Endodermal cell (in vitro differentiated cells): ENCODE measurements at places on chromosomes 6 and 20. TPM values are rescaled to one million over a fixed set of nuclear protein-coding genes. Genes with fewer than 3 reads are reported as not detected.
A peak's percentile ranks its signal among the peaks of the same experiment; 100 is the strongest.

The WFDC10A gene
- 0.36 TPM in 1 of 2 replicates, not detected in the other for total RNA-seq

The MUC22 gene
- not detected in 3 replicates for total RNA-seq

DNA sequence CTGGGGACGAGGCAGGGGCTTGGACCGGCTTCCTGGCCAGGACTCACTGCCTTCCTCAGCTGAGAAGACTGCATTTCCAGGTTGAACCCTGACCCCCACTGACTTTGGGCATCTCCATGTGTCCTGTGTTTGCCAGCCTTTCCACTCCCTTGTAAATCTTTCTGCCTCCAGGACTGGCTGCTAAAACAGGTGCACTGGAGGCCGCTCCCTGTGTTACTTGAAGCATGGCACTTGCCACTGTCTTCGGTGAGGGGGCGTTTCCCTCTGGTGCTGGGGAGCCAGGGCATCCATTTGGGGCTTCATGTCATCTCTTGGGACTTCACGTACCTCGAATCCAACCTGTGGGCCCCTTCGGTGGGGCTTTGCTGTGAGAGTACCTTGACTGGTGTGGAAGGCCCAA, 6.7 kb upstream of the RBM38 start:
- DNase-seq: no peak
- H3K4me3 ChIP-seq: no peak overlapping the region
- no peak overlapping the region for H3K27ac ChIP-seq
- H3K27me3 ChIP-seq: peaks cover 2% of the 10 kb centered on the region

The LY6G6F gene
- total RNA-seq: not detected in 2 replicates

The GUCA1A gene
- total RNA-seq: 4.4 TPM in 2 replicates

DNA sequence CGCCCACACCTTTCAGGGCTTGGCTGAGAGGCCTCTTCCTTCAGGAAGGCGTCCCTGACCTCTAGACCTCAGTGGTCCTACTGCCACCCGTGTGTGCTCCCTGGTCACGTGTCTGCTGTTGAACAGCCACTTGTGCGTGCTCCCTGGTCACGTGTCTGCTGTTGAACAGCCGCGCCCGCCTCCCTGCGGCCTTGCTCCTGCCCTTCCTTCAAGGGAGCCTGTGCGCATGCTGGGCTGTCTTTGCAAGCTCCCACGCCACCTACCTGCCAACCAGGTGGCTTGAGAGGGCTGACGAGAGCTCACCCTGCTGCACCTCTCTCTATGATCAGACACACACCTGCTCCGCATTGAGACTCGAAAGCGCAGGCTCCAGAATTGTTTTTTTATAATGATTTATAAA, 179.3 kb downstream of the BMP7 start:
- H3K36me3 ChIP-seq: no peaks in the 10 kb centered on the region
- H3K27ac ChIP-seq: no peak overlapping the region
- peaks cover 16% of the 10 kb centered on the region for H3K27me3 ChIP-seq
- DNase-seq: no peak
- no peak overlapping the region for H3K4me3 ChIP-seq

DNA sequence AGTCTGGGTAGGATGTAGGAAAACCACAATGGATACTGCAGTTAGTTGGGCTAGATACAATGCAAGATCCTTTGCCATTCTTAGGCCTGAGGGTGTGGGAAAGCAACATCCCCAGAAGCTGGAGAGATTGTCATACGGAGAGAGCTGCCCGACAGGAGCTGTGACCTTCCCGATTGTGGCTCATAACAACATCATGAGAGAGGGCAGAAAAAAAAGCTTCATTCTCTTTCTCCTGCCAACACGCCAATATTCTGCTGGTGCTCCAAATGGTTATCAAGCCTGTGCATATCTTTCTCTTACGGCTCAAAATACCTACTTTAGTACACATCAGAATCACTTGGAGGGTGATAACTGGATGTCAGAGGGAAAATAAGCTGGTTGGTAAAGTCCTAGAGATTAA, 81.1 kb downstream of the IBTK start:
- DNase-seq: no peak
- H3K27ac ChIP-seq: no peak overlapping the region
- no peaks in the 10 kb centered on the region for H3K27me3 ChIP-seq
- no peaks in the 10 kb centered on the region for H3K4me1 ChIP-seq

DNA sequence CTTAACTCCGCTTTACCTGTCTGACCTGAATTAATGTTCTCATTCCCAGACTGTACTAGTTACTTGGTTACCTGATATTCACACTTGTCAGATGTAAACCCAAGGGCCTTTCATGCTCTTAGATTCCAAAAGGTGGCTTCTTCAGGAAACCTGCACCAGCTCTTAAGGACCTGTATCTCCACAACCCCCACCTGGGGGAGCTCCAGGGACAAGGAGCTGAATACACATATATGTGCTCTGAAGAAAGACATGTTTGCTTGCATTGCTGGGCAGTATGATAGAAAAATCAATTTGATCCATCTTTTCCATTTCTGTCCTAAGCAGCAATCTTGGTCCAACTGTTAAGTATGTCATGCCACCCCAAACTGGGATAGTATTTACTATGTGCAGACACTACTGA, 64.8 kb upstream of the POU3F2 start:
- peaks cover 7% of the 10 kb centered on the region for H3K27me3 ChIP-seq
- H3K36me3 ChIP-seq: no peaks in the 10 kb centered on the region
- no peaks in the 10 kb centered on the region for H3K4me1 ChIP-seq

DNA sequence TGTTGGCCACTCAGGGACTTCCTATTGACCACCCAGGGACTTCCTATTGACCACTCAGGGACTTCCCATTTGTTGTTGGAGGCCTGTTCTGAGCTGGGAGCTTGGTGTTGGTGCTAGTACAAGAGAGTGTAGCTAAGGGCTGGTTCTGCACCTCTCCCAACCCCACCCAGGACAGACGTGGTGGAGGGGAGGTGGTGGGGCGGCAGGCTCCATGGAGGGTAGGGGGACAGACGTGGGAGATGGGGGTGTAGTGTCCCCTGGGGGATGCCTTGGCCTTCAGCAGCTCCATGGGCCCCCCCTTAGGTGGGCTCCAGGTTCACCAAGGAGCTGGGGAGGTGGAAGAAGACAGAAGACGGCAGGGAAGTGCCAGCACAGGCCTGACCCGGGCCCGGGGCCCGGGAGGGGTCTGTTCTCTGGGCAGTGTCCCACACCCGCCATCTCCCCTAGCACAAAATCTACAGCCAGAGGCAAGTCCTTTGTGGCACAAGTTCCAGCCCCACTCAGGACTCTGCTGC, 33.9 kb downstream of the CHRNA4 start:
- H3K27me3 ChIP-seq: peaks cover 7% of the 10 kb centered on the region
- H3K27ac ChIP-seq: no peak overlapping the region
- H3K4me1 ChIP-seq: no peaks in the 10 kb centered on the region
- no peaks in the 10 kb centered on the region for H3K36me3 ChIP-seq

- no peaks in the 10 kb centered on the region for H3K4me1 ChIP-seq
- no peak overlapping the region for H3K27ac ChIP-seq
- H3K4me3 ChIP-seq: no peak overlapping the region
- DNase-seq: no peak
- no peaks in the 10 kb centered on the region for H3K27me3 ChIP-seq
- no peaks in the 10 kb centered on the region for H3K36me3 ChIP-seq
Observed at GRCh38 chr20:12083269-12083668, 165.6 kb downstream of the BTBD3 start.

The CYP21A2 gene
- 0.63 TPM in 1 of 2 replicates, not detected in the other for total RNA-seq

The NKX2-4 gene
- not detected in 3 replicates for total RNA-seq

The ABHD16B gene
- total RNA-seq: not detected in 2 replicates

- H3K36me3 ChIP-seq: no peaks in the 10 kb centered on the region
- no peak for DNase-seq
- peaks cover 43% of the 10 kb centered on the region for H3K27me3 ChIP-seq
- H3K27ac ChIP-seq: no peak overlapping the region
Observed at GRCh38 chr20:63097336-63097831, 90.6 kb upstream of the BHLHE23 start.

GRCh38 chr6:593907-594212, 63.0 kb downstream of the HUS1B start:
- no peak overlapping the region for H3K4me3 ChIP-seq
- H3K27me3 ChIP-seq: no peaks in the 10 kb centered on the region
- no peak overlapping the region for H3K27ac ChIP-seq

DNA sequence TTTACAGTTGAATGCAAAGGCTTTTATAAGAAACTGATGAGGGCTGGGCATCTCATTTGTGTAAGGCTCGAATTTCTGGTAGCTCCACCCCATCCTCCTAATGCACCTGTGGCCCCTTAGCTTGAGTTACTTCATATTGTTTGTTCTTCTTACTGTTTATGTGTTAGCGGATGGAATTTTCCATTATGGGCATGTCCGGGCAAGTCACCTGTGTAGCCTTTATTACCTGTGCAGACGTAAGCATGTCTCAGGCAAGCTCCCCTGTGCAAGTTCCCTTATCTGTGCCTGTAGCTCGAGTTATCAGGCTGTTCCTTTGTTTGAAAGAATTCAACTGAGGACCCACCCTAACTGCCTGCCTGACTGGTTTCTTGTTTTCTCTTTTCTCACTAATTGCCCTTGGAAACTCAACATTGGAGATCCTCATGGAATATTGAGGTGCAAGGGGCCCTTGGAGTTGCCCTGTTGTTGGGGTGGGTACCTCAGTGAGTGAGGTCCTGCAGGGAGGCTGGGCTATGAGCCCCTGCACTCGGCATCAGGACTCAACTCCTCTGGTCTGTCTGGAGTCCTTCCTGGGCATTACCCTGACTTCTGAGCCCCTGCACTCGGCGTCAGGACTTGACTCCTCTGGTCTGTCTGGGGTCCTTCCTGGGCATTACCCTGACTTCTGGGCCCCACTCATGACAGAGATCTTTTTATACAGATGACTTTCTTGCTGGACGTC, 207.9 kb upstream of the SULF2 start:
- H3K36me3 ChIP-seq: no peaks in the 10 kb centered on the region
- no peak overlapping the region for H3K27ac ChIP-seq
- peak overlapping the region; percentile 48 for H3K4me3 ChIP-seq
- no peak for DNase-seq
- H3K4me1 ChIP-seq: peaks cover 11% of the 10 kb centered on the region

DNA sequence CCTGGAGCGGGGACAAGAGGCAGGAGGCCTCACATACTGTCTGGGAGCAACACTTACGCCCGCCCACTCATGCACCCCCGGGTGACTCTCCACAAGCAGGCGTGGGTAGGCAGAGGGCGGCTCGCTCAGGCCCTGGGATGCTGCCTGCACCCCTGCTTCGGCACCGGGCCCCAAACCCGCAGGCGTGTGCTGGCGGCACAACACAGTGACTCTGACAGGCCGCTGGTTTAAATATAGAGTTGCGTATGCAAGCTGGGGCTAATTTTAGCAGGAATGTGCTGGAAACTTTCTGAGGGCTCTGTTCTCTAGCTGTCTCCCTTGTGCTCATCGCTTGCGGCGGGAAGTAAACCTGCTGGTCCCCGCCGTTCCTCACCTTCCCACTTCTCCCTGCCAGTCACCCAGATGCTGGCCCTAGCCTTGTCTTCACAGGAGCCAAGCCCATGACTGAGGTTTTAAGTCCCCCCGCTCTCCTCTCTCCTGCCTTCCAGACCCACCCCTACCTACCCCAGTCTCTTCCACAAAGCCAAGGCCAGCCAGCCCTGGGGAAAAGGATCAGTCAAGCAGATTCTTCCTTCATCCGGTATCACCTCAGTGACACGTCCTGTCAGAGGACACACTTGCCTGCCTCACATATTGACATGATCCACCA, 94.5 kb upstream of the FOXP4 start:
- H3K4me3 ChIP-seq: no peak overlapping the region
- H3K27me3 ChIP-seq: no peaks in the 10 kb centered on the region
- no peaks in the 10 kb centered on the region for H3K36me3 ChIP-seq
- no peak overlapping the region for H3K27ac ChIP-seq

The C6orf52 gene
- 1.7 to 4.1 TPM (median 2.1 TPM) in 3 replicates for total RNA-seq

DNA sequence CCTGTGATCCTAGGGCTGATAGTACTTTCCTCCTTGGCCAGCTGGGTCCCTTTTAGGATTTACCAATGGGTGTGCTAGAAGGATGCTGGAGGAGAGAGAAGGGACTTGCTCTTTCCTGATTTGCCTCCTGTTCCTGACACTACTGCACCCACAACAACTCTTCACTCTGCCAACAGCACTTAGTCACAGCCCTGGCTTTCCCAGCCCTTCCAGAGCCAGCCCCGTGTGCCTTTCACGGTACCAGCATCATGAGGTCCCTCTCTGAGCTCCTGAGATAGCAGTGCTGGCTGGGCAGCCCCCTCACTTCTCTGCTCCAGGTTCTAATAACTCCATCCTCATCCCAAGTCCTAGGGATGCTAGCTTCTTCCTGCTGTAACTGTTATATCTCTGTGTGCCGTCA, 80.9 kb downstream of the DNAH8 start:
- DNase-seq: no peak
- H3K4me3 ChIP-seq: no peak overlapping the region
- no peak overlapping the region for H3K27ac ChIP-seq
- H3K4me1 ChIP-seq: no peaks in the 10 kb centered on the region
- no peaks in the 10 kb centered on the region for H3K27me3 ChIP-seq
- H3K36me3 ChIP-seq: no peaks in the 10 kb centered on the region

GRCh38 chr6:143177706-143178105, 117.0 kb downstream of the AIG1 start:
- no peak for DNase-seq
- no peaks in the 10 kb centered on the region for H3K36me3 ChIP-seq
- no peaks in the 10 kb centered on the region for H3K27me3 ChIP-seq
- H3K4me3 ChIP-seq: no peak overlapping the region
- no peak overlapping the region for H3K27ac ChIP-seq

DNA sequence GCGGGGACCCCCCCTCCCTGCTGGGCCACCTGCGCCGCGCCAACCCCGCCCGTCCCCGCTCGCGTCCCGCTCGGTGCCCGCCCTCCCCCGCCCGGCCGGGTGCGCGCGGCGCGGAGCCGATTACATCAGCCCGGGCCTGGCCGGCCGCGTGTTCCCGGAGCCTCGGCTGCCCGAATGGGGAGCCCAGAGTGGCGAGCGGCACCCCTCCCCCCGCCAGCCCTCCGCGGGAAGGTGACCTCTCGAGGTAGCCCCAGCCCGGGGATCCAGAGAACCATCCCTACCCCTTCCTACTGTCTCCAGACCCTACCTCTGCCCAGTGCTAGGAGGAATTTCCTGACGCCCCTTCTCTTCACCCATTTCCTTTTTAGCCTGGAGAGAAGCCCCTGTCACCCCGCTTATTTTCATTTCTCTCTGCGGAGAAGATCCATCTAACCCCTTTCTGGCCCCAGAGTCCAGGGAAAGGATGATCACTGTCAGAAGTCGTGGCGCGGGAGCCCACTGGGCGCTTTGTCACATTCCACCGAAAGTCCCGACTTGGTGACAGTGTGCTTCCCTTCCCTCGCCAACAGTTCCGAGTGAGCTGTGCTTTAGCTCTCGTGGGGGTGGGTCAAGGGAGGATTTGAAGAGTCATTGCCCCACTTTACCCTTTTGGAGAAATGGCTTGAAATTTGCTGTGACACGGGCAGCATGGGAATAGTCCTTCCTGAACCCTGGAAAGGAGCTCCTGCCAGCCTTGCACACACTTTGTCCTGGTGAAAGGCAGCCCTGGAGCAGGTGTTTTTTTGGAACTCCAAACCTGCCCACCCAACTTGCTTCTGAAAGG, 2.1 kb downstream of the VEGFA start:
- peak overlapping the region; percentile 96 for H3K4me3 ChIP-seq
- peak overlapping the region; percentile 58 for H3K27ac ChIP-seq
- H3K36me3 ChIP-seq: peaks cover 41% of the 10 kb centered on the region

DNA sequence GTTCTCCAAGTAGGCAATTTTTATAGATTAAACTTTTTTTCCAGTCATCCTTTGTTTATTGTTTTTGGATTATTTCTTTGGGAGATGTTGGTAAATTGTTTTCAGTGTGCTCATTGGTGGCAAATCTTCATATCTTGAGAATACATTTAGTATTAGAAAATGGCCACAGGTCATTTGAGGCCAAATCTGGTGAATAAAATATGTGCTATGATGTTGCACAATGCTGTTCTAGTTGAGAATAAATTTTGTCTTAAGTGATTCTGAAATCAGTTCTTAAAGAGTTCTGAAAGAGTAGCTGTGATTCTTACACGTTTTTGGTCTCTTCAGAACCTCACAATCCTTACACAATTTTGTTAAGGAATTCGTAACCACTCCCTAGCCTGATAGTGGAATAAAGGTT, 20.1 kb downstream of the CDKAL1 start:
- H3K27ac ChIP-seq: no peak overlapping the region
- H3K36me3 ChIP-seq: peaks cover 38% of the 10 kb centered on the region
- no peaks in the 10 kb centered on the region for H3K4me1 ChIP-seq
- no peaks in the 10 kb centered on the region for H3K27me3 ChIP-seq
